Ecto neural progenitor cell (in vitro differentiated cells): ENCODE measurements at places on chromosomes 2 and 18.

GRCh38 chr2:158317642-158318041 is 138.9 kb downstream of the CCDC148 start:
- DNase-seq = no peak

- no peak for DNase-seq
These were observed 398.4 kb downstream of the METTL4 start for GRCh38 chr18:2172881-2173280.

DNA sequence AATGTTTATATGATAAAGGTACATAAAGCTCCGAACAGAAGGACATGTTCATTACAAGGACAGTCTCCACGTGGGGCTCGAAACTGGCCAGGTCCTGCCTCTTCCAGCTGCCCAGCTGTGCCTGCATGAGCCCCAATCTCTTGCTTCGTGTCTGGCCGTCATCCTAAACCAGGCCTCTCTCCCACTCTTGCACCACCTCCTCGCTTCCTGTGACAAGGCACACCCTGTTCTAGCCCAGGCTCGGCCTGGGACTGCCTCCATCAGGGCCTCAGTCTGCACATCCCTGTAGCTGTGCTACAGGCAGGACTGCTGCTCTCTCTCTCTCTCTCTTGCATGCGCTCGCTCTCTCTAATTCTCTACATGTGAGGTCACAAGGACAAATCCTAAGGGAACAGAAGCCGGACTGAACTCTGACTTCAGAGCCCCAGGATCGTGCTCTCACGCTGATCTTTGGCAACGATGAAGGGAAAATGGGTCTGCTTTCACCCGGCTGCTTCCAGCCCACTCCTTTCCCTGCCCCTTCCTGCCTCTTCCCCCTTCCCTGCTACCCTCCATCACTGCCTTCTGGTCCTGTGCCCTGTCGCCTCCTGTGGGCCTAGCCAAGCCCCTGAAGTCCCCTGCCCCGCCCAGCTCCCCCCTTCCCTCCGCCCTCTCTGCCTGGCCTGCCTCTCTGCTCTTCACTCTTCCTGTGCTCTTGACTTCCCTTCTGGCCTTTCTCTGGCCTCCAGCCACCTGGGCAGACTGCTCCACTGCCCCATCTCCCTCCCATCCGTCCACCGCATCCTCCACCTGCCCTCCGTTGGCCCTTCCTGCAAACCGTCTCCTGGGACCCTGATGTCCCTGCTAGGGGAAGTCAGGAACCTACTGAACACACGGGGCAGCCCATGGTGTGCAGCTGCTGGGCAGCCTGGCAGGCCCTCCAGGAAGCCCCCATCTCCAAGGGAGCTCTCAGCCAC is 7.8 kb upstream of the GPR55 start:
- DNase-seq = no peak

DNA sequence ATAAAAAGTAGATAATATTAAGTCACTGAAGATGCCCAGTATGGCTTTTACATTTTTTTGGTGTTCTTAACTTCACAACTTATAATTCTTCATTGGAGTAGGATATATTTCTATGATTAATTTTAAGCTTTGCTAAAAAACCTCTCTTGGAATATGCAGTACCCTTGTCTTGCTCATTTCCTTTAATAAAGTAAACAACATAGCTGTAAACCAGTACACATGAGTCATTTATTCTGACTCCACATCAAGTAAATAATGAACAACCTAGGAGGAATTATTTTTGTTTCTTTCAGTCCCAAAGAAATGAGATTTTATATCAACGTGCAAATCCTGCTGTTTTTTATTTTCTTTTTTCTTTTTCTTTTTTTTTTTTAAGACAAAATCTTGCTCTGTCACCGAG is 869.1 kb downstream of the CNTNAP5 start:
- DNase-seq = no peak

DNA sequence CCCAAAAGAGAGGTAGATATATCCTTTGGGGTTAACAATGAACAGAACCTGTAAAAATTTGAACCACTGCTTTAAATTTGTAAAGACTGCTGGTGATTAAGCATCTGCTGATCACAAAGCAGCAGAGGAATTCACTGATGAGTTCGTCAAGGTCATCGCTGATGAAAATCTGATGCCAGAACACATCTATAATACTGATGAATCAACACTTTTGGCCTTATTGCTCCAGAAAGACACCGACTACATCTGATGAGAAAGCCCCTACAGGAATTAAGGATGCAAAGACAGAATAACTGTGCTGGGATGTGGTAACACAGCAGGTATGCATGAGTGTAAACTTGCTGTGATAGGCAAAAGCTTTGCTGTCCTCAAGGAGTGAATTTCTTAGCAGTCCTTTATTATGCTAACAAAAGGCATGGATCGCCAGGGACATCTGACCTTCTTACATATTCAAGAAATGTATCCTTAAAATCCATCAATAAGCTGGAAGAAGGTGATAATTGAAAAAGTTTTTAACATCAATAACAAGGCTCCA is 30.5 kb upstream of the SGPP2 start:
- no peak for DNase-seq

DNA sequence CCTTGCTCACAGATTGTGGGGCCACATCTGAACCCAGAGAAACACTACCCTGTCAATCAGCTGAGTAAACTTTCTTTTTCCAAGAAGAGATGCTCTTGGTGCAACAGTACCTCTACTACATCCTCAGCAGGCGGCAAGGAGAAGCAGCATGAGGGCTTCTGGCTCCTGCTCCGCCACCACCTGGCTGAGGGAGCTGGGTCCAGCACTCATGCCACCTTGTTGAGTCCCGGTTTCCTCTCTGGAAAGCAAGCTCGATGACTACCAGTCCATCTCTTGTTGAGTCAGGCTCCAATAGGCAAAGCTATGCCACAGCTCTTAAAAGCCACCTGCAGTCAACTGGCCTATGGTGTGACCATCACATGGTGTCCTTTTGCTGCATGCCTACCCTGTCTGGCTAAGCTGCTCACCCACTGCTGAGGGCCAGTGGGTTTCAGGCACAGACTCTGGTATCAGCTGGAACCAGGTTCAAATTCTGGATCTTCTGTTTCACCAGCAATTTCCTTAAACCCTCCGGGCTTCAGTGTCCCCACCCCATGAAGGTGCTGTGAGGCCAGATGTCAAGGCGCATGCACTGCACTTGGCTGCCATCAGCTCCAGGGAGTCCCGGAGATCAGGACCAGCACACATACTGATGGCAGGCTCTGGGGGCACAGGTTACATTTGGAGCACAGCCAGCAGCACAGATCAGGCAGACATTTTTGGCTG is 42.5 kb upstream of the ACAA2 start:
- no peak for DNase-seq

DNA sequence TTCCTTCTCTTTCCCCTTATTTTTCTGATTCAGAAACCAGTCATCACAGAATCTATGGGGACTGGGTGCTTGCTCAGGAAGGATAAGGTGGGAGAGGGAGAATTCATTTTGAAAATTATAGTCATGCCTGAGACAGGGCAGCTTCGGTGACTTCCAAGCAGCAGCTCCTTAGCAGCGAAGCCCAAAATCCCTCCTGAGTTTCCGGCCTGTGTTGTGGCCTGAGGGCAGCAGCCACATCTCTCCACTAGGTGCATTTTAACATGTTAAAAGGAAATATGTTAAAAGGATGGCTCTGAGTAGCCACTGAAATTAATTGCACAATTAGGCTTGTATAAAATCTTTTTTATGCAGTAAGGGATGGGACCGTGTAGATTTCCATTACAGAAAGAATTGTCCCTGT is 207.0 kb upstream of the RAB12 start:
- no peak for DNase-seq
